Fibroblast of the conjunctiva (primary cell): ENCODE measurements at places on chromosomes 2 and 18.

DNA sequence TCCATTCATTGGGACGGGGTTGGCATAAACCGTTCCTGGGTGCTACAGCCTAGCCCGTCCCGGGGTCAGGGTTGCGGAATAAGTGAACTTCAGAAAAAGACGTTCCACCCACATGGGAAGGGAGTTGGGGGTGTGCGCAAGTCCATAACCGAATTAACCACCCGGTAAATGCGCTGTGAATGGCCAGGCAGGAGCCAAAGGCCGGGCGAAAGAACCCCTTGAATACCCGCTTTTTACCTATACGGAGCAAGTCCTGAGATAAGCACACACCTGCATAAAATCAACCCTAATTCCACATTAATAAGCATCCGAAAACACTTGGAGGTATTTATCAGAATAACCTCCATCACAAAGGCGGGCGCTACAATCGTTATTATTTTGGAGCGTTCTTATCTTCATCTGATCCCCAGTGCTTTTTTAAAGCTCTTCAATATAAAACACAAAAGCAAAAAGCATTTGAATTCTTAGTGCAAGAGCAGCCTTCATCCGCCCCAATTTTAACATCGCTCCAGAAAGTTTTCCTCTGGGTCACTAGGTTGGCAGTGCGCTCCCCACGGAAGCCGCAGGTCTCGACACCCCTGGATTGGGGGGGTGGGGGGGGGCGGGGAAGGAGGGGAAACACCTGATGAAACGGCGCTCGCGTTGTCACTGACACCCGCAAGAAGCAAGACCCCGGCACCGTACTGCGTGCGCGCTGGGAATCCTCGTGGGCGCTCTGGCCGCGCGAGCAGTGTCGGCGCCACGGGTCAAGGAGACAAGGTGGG lies 1.2 kb downstream of the SATB2 start:
- DNase-seq: no peak

DNA sequence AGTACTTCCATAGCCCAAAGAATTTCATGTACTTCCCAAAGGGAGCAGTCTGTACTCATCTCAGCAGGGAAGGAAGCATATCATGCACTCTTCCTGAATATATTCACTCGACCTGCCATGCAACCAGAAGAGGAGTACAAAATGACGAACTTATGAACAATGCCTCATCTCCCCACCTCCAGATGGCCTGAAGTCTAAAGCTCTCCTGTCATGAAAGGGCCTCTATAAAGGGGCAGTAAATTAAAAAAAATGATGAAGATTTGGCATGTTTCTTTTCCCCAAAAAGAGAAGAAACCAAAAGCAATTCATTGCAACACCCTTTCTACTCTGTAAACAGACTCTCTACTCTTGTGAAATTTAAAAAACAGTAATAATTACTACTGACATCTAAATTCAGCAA lies 1601.1 kb downstream of the LRP1B start:
- no peak for DNase-seq

GRCh38 chr2:158060160-158060834 lies 41.4 kb upstream of the UPP2 start:
- DNase-seq: no peak

DNA sequence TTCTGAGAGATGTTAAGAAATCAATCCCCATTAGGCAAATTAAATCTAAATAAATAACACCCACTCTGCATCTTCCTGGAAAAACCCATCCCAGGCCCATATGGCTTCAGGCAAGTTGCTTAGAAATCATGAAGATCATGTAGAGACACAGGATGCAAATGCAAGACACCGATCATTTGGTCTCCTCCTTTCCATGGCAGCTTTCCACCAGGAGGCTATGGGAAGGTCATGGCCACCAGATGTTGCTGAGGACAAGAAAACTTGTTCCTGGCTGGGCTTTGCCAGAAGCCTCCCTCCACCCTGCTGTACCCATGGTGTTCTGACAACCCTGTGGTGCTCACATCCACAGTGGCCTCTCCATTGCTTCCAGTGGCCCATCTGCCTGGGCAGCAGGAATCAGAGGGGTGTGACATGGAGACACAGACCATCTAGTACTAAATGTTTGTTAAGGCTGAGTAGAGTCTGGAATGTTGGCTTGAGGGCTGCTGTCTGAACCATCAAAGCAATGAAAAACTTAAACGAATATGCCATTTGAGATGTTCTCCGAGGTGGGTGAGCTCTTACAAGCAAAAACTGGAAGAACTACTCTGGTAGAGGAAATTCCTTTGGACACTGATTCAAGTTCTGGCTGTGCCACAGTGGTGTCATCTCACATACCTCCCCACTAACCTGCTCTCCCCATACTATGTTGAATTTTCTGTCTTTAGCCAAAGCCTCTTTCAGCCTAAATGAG lies 293.2 kb downstream of the TNS1 start:
- no peak for DNase-seq

DNA sequence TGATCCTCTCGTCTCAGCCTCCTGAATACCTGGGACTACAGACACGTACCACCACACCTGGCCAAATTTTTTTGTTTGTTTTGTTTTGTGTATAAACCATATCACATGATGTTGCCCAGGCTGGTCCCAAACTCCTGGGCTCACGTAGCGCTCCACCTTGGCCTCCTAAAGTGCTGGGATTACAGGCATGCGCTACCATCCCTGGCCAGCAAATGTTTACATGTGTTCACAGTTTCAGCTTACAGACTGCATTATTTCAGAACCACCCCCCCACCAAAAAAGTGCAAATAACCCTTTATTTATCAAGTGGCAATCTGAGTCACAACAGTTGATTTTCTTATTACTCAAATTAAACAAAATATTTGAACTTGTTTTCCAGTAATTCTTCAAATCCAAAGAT lies 54.3 kb downstream of the ABCA12 start:
- DNase-seq: no peak

DNA sequence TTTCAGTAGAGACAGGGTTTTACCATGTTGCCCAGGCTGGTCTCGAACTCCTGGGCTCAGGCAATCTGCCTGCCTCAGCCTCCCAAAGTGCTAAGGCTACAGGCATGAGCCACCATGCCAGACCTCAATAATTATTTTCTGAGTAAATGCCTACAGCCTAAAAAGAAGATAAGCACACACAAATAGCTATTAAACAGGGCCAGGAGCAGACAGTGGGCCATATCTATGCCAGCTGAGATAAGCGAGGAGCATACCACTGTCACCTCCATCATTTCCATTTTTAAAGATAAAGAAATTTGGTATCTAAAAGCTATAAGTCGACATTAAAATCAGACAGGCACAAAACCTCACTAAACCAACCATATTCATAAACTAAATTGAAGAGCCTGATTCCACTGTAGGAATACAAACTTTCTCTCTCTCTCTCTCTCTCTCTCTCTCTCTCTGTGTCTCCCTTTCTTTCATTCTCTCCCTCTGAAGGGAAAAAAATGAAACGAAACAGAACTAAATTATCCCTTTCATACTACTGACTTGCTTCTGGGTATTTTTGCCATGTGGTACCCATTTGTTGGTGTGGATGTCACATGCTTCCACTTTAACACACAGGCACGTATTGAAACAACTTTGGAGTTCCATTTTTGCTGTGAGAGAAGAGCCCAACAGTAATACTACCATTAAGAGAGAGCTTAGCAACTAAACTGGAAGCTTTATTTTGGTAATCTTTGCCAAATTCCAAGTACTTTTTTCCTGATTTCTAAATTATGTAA lies 51.0 kb downstream of the FARSB start:
- DNase-seq: no peak

DNA sequence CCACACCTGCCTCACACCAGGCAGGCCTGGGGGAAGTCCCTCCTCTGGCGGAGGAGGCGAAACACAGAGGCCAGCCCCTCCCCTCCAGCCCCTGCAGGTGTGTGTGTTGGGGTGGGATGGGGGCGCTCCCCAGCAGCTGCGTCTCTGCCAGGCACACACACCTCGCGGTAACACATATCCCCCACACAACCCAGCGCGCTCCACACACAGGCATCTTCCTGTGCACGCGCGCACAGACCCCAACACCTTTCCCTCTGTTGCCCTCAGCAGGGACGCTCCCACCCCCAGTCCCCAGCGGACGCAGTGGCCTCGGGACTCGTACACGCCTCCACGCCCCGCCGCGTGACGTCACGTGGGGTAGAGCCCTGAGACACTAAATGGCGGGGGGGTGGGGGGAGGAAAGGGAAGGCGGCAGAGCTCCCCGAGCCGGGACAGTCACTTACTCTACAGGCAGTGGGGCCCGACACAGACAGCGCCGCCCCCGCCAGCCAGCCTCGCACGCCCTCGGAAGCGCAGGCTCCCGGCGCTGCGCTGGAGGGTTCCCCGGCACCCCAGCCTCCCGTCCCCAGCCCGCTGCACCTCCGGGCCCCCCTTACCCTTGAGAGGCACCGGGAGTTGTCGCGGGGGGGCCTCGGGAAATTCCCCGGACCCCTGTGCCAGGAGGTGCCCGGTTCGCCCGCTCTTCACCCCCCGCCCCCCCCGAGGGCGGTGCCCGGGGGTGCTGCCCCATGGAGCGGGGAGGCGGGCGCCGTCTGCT lies at the start of gene WNT10A:
TSS of gene WNT10A (plus strand) at position 751 of the 757 bp plus-strand sequence. CDS start 144 bp downstream, outside the sequence.
- no peak for DNase-seq

- no peak for DNase-seq
Observed at GRCh38 chr18:57802213-57803102, 657 bp downstream of the ATP8B1 start.

DNA sequence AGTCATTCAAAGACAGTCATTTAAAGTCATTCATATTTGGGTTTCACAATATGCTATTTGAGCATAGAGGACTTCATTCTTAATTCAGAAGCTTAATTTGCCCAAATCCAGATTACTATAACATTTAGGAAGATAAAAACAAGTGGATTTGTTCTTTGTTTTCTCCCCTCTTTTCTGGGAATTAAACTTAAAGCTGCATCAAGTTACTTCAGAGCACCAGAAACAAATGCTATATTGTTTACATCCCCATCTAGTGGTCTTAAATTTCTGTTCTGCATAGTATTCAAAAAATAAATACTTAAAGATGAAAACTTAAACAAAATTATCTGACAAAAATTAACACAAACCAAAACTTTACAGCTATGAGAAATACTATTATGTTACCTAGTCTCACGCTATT lies 34.7 kb upstream of the MARCHF7 start:
- DNase-seq: peak; percentile 13

- no peak for DNase-seq
Observed at GRCh38 chr2:16817305-16818202, 151.9 kb upstream of the CYRIA start.

DNA sequence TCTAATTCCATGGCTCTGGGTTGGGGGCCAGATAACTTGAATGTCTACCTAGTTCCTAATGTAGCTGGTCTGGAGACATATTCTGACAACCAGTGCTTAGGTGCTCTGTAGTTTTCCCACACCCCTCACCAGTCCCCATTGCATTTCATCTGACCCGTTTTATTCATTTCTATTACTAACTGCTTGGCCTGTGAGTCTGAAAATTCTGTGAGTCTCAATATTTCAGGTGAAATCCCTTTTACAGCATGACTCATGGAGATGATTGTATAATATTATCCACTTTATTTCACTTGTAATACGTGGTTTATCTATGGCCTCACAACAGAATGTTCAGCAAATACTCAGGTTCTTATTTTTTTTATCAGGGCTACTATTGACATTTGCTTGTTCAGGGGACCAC lies 103.7 kb upstream of the UGP2 start:
- DNase-seq: no peak

GRCh38 chr2:172893671-172894070 lies 158.0 kb downstream of the RAPGEF4 start:
- no peak for DNase-seq

DNA sequence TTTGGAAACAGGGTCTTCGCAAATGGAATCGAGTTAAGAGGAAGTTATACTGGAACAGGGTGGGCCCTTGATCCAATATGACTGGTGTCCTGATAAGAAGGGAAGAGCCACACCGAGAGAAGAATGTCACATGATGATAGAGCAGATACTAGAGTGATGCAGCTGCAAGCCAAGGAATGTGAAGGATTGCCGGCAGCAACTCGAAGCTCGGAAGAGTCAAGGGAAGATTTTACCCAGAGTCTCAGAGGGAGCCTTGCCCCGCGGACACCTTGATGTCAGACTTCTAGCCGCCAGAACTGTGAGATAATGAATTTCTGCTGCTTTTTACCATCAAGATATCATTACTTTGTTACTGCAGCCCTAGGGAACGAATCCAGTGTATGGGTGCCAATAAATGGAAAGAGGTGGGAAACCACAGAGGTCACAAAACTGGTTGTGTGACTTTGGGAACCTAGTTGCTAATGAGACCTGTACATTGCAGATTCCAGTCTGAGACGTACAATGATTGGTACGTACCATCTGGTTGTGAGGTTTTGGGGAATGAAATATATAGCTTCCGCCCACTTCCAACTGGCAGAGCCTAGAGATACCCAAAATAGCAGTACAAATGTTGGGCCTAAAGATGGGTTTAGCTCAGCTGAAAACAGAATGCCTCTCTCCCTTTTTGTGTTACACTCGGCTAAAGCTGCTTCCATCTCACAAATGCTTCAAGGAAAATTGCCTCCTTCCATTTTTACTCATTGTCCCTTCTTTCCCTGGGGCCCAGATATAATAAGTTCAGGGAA lies 28.6 kb upstream of the VWA3B start:
- DNase-seq: no peak

DNA sequence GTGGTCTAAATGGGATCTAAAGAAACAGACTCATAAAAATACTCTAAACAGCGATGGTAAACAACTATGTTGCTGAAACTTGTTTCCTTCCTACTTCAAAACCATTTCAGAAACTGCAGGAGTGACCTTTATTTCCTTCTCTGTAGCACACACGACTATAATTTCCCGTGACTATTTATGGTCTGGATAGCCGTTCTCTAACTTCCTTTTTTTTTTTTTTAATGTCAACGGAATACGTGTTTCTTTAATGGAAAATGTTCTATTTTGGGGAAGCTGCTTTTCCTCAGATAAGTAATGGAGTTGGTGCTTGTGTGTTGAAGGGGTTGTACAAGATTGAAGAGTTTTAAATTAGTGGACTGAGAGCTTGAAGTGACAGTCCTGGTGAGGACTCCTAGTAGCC lies 224.1 kb downstream of the PHLPP1 start:
- no peak for DNase-seq

DNA sequence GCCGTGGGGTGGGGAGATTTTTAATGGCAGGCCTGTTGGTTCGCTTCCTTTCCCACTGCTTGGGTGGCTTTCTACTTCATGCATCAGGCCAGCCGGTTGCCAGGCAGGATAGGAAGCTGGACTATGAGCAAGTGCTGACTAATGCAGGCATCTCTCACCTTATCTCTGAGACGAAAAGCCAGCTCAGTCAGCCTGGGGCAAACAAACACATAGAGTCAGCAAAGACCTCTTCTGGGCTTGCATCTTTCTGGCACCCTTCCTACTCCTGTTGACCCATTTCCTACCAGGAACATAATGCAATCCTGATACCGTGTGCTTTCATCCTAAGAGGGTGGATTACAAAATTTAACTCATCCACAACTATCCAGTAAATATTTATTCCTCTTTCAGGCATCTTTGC lies 416.6 kb upstream of the MEX3C start:
- DNase-seq: no peak

- peak; percentile 17 for DNase-seq
Observed at GRCh38 chr18:7789856-7790552, 222.9 kb downstream of the PTPRM start.
